ENCODE measurements at places on chromosomes 16 and 17.
A peak's percentile ranks its signal among the peaks of the same experiment; 100 is the strongest.

- peak; percentile 64 for DNase-seq
Measured at GRCh38 chr16:30659507-30660423, 1.5 kb downstream of the FBRS start.

DNA sequence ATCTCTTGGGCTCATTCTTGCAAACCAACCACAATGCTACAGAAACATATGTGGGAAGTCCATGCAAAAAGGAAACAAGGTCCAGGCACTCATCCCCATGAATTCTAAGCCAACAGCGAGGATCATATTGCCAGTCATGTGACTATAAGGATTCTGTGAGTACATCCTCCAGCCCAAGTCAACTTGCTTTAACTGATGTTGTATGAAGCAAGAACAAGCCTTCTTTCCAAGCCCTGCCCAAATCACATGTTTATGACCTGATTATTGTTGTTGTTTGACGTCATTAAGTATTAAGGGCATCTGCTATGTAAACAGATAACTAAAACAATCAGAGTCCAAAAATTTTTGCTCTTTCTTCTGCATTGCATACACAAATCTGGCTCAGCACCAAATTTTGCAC is 78.2 kb upstream of the MON1B start:
- no peak for DNase-seq

DNA sequence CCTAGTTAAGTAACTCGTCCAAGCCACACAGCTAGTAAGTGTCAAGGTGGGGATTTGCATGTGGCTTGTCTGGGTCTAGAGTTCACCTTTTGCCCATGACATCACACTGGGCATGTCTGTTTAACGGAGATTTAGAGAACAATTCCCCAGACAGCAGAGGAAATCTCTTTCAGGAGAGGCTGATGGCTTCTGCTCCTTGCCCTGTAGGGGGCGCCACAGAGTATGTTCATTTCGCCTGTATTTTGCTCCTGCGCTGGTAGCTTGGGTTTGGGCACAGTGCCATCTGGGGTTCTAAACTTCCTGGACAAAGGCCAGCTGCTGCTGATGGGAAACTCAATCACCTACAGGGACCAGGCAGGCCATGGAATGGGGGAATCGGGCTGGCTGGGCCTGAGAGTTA is 20.4 kb downstream of the OTOA start:
- DNase-seq = peak; percentile 70

DNA sequence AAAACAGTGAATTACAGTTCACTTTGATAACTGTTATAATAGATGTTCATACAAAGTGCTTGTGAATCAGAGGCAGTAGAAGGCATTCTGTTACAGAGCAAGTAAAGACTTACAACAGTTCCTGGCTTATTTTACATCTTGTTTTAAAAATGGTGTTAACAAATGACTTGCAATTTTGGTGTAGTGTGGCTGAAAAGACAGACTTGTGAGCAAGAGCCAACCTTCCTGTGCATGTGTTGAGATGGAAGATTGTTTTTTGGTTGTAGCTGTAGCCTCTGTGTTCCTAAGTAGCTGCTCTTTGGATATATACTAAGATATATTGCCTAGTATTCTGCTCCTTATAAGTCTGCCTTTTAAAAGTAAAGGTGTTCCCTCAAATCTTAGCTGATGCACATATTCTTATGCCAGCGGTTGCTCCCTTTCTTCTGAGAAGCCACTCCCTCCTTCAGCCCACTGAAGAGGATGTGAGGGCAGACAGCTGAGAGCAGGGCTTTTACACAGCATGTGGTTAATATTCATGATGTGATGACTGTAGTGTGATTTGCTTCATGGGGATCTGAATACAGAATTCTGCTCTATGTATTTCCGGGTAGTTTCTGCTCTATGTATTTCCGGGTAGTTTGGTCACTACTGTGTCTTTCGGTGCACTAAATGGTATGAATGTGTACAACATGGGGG is 182.3 kb downstream of the PHKB start:
- DNase-seq = no peak

DNA sequence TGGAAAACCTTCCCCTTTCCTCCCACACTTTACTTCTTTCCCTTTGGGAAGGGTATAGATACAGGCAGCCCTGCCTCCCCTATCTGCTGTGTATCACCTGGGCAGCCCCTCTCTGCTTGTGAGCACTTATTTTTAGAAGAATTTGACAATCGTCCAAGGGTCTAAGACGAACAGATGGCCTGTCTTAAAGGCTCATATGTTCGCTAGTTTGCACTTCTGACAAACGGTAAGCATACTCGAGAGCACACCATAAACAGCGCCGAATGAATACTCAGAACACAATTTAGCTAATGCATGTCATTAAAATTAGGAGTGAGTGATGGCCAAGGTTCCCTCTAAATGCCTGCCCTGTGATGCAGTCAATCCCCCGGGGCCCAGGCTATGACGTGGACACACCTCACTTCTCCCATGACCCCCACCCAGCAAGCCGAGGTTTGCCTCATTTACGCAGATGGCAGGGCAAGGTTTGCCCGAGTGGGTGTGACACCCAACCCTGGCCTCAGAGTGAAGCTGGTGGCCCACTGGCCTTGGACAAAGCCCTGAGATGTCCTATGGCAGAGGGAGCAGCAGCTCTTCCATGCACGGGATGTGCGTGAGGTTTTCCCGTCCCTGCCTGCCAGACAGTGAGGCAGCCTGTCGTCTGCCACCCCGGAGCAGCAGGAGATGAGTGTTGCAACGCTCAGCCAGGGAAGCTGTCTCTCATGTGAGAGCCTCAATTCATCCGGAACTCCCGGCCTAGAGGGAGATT is 125.2 kb downstream of the C16orf78 start:
- no peak for DNase-seq

DNA sequence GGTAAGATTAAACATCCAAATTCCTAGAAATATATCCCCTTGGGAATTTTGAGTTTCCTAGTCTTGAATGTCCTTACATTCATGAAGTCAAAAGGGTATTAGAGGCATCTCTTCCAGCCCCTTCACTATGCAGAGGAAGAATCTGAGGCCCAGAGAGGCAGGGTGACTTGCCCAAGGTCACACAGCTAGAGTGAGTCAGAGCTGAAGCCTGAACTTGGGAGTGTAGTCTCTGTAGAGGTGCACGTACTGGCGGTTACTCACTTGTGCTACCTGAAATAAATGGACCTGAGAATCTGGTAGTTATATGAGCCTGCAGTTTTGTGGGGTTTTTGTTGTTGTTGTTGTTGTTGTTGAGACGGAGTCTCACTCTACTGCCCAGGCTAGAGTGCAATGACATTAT is 164.0 kb downstream of the XYLT1 start:
- DNase-seq = peak; percentile 28

DNA sequence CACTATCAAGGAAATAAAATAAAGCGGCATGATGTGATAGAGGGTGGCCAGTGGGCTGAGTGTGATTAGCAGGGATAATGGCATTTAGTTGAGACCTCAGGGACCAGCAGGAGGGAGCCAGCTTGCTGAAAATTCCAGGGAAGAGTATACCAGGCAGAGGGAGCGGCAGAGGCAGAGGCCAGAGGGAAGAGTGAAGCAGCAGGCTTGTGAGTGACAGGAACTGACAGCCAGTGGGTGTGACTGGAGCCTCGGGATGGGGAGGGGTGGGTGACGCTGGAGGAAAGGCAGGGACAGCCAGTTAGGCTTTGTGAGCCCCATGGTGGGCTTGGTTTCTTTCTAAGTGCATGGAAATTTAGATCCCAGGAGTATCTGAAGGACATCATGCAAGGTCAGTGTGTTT is 209.7 kb upstream of the CACNG3 start:
- no peak for DNase-seq

DNA sequence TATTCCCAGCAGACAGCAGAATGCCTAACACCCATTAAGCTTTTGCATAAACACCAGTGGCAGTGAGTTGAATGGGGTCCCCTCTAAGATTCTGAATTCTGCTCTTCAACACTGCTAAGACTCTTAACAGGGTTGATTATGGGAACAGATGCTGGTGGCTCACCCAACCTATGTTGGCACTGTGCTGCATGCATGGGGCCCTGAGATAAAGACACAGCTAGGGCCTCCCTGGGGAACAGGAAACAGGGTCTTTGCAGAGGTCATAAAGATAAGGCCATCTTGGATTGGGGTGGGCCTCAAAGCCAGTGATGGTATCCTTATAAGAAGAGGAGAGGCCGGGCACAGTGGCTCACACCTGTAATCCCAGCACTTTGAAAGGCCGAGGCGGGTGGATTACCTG is 190.8 kb downstream of the SLC39A11 start:
- DNase-seq = no peak

- DNase-seq = no peak
Measured at GRCh38 chr16:10265770-10266615, 83.8 kb upstream of the GRIN2A start.

GRCh38 chr17:42991471-42991870 is 6.7 kb upstream of the RPL27 start:
- no peak for DNase-seq

- no peak for DNase-seq
Measured at GRCh38 chr16:3655396-3656159, 1.1 kb downstream of the DNASE1 start.

DNA sequence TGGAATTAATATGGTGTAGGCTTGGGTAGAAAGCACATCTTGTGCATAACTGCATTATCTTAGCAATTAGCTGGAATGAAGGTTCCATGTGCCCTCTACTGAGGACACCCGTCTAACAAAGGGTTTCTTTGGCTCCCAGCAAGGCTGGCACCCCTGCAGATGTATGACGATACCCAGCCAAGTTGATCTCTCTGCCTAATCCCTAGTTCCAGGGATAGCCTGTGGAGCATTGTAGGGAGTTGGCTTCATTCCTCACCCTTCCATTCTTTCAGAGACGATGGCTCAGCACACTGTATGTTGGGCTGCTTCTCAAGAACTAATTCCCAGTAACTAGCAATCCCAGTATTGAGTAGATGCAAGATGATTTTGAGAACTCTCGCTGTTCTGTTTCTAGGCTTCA is 182.5 kb downstream of the SNX29 start:
- DNase-seq = no peak

GRCh38 chr17:2124391-2124790 is 69.5 kb downstream of the HIC1 start:
- DNase-seq = no peak

DNA sequence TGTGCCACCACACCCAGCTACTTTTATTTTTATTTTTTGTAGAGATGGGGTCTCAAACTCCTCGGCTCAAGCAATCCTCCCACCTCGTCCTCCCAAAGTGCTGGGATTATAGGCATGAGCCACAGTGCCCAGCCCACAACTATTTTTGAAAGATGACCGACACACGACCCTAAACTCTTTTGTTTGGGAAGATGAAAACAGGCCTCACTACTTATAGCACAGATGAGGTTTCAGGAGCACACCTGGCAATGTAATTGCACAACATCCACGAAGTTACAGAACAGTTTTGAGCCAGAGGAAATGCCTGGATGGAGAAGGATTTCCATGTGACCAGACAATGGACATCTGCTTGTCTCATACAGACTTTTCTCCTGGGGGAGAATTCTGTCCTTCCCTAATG is 43.4 kb upstream of the PRSS54 start:
- no peak for DNase-seq

DNA sequence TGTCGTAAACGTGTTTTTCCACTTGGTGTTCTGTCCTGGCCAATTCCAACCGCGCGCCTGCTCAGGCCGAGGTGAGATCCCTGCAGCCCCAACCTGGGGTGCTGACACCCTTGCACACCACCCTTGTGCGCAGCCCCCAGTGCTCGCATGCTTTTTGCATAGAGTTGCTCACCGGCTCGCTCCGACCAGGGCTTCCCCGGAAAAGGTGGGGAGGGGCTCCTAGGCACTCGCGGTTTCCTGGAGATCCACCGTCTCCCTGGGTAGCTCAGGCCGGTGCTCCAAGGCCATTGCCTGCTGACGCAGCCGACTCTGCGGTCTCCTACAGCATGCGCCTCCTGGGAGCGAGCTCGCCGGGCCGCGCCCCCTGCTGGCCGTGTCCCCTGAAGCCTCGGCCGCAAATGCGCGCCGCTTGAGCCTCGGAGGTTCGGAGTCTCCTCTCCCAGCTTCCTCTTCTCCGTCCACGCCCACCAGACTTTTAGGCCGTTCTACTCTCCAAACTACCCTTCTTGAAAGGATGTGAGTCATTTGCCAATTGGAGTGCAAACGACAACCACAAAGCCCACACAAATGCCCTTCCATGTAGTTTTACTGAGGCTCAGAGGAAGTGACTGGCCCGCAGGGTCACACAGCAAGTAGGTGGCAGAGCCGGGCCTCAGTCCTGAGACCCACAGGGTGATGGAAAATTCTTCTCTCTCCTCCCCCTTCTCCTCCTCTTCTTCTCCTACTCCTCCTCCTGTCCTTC is 7.2 kb upstream of the PDP2 start:
- DNase-seq = peak; percentile 95

- peak; percentile 60 for DNase-seq
Measured at GRCh38 chr16:57039148-57039812, 49.9 kb downstream of the NLRC5 start.

DNA sequence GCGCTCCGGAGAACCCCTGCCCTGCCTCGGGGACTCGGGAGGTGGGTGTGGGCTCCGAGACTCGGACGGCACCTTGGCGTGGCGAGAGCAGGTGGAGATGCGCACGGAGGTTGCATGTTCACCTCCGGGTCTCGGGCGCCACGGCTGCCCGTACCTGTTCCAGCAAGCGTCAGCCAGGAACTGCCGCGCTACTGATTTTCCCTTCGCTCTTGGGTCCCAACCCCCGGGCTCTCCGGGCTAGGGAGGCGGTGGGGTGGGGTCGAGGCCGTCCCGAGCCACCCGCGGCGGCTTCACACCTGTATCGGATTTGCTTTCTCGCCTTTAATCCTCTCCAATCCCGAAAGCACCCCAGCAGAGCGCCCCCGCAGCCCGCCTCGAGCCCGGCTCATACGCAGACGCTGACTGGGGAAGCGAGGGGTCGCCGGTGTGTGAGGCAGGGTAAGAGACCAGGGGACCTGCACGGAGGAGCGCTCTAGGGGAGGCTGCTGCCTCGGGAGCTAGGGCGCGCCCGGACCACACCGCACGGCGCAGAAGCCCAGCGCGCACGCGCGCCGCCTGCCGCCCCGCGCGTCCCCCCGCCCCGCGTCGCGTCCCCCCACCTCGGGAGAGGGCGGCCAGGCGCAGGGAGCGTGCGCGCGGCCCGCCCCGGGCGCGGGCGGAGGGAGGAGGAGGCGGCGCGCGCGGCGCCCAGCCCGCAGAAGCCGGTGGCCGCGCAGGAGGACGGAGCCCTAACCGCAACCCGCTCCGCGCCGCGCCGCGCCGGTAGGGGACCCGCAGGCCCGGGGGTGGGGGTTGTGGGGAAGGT is at the start of gene DUSP14:
Gene DUSP14 (plus strand): TSS at position 695 of the 805 bp plus-strand sequence. CDS start 22,382 bp downstream, outside the sequence.
- peak; percentile 88 for DNase-seq
